Mucosa of descending colon (tissue), 3 donors: ENCODE measurements at places on chromosomes 16 and 17.
A peak's percentile ranks its signal among the peaks of the same experiment; 100 is the strongest.

DNA sequence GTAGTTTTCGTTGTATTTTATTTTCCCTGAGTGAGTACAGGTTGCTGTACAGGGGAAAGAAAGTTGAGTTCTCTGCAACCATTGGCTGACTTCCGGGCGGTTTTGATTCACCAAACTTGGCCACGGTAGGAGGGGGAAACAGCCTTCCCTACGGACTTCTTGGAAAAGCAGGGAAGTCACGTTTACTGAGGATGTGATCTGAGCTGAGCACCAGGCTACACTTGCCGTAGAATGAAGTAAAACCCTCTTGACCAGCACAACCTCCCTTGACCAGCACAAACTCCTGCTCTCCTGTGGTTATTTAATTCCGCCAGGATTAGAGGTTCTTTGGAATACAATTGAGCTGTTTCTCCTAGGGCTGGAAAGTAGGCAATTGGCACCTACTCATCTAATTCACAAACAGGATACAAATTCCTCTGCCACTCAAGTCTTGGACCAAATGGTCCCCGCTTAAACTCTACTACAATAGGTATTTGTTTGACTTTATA is 242.0 kb upstream of the RBFOX1 start:
- DNase-seq = no peak

- no peak for DNase-seq
Observed at GRCh38 chr16:8581831-8582580, 8.3 kb downstream of the TMEM114 start.

DNA sequence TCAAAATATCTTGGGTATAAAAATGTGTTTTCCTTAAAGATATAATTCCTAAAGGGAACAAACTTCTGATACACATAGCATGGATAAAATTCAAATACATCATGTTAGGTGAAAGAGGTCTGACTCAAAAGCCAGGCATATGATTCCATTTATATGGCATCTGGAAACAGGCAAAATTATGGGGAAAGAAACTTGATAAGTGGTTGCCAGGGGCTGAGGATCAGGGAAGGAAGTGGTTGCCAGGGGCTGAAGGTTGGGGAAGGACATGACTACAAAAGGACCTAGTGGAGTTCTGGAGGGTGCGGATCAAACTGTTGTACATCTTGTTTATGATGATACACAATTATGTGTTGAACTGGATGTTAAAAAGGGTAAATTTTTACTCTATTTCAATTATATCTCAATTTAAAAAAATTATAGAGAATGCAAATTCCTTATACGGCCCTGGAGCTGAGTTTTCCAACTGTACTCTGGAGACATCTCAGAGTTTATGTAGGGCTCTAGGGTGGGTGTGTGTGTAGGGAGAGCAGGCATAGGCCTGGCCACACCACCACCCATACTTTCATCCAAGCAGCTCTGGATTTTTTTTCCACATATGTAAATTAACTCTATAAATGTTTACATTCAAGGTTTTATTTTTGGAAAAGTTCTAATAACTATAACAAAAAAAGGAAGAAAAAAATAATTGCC is 55.0 kb downstream of the AMFR start:
- DNase-seq = no peak

DNA sequence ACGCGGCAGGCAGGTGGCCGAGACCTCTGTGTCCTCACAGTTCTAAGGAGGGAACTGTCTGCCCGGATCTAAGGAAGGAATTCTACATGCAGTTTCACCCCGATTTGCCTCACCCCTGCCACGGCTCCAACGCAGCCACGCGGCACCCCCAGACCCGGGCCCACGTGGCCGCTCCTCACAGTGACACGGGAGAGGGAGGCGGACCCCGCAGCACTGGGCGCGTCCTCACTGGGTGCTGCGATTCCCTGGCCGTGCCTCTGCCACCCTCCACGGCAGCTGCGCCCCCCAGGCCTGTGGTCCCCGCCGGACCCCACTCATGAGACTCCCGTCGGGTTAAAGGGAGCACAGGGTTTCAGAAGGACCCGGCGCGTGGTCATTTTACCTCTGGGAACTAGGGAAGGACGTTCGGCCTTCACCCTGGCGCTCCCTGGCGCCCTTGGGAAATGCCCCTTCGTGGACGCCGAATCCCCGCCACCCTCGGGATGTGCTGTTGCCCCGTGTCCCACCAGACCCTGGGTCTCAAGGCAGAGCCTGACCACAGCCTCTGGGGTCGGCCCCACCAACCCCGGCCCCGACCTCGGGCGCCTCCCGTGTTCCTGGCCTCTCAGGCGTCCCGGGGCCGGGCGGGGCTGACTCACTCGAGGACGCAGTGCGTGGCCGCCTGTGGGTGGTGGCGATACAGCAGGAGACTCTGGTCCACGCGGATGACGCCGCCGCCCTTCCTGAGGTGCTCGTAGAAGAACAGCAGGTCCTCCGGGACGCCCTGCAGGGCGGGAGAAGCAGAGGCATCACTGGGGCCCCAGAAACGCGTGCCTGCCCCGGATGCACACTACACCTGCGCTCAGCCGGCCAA is 118.8 kb upstream of the METRNL start:
- DNase-seq = no peak

DNA sequence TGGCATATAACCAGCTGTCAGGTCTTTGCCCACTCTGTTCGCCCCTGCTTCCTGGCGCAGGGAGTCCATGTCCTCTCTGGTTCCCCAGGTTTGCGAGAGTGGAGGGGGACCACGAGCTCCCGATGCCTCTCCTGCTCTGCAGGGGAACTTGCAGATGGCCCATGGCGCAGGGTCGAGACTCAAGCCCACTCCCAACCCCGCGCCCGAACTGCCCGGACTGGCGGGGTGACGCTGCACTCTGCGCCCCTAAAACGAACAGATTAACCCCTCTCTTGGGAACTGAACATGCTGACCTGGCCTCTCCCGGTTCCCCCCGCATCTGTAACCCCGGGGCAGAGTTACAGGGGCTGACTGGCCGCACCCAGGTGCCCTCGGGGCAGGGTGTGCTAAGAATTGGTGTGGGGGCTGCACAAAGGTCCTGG is 681 bp upstream of the PLA2G15 start:
- peak; percentile 58 for DNase-seq
